ENCODE measurements at places on chromosomes 16 and 17.
A peak's percentile ranks its signal among the peaks of the same experiment; 100 is the strongest.

GRCh38 chr16:11361701-11362451 is 16.6 kb downstream of the RMI2 start:
- no peak for DNase-seq

DNA sequence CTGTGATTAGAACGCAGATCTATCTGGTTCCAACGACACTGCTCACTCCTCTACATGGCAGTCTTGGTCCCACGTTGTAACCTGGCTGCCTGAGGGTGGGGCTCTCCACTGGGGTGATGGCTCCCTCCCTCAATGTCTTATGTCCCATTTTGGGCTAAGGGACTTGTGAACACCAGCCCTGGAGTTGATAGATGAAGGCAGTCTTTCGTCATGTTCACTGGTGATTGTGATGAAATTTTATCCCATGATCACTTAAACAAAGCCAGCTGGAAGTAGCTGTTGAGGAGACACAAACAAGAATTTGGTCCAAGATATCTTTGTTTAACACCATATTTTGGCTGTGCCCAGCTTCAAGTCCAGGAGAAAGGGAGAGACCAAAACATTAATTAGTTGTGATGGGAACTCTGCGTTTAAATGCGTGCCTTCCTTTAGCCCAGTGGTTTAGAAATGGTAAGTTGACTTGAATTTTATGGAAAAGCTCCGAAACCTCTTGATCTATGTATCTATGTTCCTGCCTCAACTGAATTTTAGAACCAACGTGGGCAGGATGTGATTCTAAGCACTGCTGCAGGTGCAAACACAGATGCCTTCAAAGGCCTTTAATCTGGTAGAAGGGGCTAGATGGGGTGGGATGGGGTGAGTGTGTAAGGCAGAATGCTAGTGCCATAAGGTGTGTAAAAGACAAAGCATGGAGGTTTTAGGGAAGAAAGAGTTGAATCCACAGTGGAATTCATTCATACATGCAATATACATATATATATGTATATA is 186.8 kb upstream of the IRX3 start:
- no peak for DNase-seq

- peak; percentile 24 for DNase-seq
Observed at GRCh38 chr16:65123396-65124211, 1.7 kb upstream of the CDH11 start.

DNA sequence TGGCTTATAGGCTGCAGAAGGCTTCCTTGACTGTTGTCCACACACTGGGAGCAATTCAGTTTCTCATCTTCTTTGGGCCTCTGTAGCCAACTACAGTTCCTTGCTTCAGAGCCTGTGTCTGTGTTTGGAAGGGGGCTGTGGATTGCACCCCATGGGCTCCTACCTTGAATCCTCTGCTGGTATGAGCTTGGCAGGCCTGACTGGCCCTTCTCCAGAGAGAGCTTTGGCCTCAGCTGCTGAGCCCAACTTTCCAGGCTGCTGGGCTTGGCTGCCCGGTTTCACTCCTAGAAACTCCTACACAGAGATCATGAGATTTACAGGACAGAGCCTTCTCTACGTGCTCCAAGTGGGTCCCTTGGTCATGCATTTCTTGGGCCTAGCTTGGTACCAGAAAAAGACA is 354.4 kb downstream of the SNX29 start:
- DNase-seq, result no peak

- DNase-seq, result no peak
Observed at GRCh38 chr16:23629516-23629915, 11.6 kb downstream of the PALB2 start.

DNA sequence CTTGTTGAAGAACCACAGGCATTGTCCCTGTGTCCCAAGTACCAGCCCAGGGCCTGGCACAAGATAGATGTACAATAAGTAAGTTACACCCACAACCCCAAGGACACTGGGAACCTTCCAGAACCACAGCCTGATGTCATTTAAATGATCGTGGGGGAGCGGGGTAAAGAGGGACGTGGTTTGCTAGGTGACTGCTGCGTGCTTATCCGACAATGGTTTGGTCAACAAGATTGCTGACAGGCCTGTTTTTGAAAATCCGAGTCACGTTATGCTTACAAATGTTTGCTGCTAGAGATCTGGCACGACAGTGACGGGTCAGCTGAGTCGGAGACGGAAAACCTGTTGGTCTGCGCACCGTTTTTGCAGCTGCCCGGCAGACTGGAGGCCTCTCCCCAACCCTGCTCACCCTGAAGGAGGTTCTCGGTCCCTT is 22.8 kb downstream of the COTL1 start:
- DNase-seq, result no peak

GRCh38 chr16:30664616-30665109 is 6.4 kb downstream of the FBRS start:
- DNase-seq, result no peak

DNA sequence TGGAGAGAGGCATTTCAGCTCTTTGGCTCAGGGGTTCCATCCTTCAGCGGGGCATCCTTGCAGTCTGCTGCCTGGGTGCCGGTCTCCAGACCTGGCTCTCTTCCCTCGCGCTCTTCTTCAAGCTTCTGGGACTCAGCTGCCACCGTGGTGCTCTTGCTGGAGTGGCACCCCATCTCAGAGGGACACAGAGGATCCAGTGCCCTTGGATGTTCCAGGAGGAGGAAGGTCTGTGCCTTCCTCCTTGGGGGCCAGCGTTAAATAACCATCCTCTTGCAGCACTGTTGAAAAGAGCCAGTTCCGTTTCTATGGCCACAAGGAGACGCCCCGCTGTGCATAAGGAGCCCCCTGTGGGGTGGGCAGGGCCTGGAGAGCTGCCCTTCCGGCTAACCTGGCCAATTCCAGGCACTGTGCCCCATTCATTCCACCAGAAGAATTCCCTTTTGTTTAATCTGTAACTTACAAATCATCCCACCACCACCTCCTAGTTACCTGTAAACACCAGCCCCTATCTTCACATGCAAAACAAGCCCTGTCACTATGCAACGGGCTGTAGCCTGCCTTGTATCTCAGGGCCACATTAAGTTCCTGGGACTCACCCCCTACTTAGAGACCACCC is 8.6 kb downstream of the CHD9NB start:
- no peak for DNase-seq

GRCh38 chr16:27473101-27473900 is 71.3 kb downstream of the IL21R start:
- no peak for DNase-seq

DNA sequence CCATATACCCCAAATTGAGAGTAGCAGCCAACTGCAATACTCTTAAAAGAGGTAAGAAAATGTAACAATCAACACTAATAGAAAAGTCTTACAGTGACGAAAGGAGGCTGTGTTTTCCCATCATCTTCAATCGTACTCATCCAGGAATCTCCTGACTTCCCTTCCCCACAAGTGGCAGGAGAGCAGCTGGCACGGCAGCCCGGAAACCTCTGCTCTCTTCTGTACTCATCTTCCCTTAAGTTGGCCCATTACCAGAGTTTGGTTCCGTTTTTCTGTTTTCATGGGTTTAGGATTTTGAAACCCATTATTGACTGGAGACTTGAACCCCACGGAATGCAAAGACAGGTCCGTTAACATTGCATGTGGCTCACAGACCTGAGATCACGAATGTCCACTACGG is 11.7 kb upstream of the CD300H start:
- no peak for DNase-seq

GRCh38 chr16:4052801-4053293 is 63.4 kb downstream of the ADCY9 start:
- no peak for DNase-seq

DNA sequence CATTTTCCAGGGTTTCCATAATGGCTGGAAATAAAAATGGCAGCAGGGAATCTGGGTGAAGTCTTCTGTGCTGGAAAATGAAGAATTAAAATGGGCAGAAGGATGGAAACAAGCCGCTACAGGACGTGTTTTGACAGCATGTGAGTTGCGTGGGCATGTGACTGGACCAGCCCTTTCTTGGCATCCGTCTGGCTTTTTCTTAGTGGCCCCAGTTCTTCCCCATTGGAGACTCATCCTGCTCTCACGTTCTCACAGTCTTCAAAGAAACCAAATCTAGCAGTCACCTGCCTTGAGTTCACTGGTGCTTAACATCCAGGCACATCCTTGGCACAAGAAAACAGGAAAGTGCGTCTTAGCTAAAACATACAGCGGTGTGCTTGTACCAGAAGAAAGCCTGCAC is 180.2 kb upstream of the CACNG5 start:
- DNase-seq, result no peak

GRCh38 chr17:47267354-47267828 is 13.8 kb downstream of the ITGB3 start:
- no peak for DNase-seq

All from hypothalamus (tissue), 51 donors.